Bladder microvascular endothelial cell (primary cell): ENCODE measurements at places on chromosomes 7 and 10. TPM values are rescaled to one million over a fixed set of nuclear protein-coding genes. Genes with fewer than 3 reads are reported as not detected.

The PGAM2 gene
- total RNA-seq = not detected in 2 replicates

The LYZL2 gene
- total RNA-seq = not detected in 2 replicates

The CREB5 gene
- total RNA-seq = 2.1 and 12.5 TPM in 2 replicates

The BEND7 gene
- 10.0 and 21.2 TPM in 2 replicates for total RNA-seq
